Left colon (tissue), 2 donors: ENCODE measurements at places on chromosomes 1 and 21. TPM values are rescaled to one million over a fixed set of nuclear protein-coding genes. Genes with fewer than 3 reads are reported as not detected.

DNA sequence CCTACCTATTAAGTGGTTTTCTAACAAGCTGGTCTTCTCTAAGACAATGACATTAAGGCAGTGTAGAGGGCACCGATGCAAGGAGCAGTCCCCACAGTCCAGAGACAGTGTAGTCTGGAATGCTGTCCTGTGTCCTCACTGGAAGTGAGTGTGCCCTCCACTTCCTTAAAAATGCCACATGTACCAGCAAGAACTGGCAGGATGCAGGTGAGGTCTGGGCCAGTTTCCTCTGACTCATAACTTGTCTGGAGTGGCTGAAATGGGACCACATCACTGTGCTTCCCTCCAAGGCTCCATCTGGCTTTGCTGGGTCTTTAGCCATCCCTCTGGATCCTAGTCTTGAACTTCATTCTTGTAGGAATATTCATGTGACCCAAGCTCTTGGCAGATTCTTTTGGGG lies 170.5 kb upstream of the KIAA0040 start:
- DNase-seq: no peak

- no peak for DNase-seq
These were observed 52.0 kb downstream of the KIF21B start for GRCh38 chr1:200971428-200971903.

- no peak for DNase-seq
These were observed 231.0 kb upstream of the B3GALT2 start for GRCh38 chr1:193417403-193417802.

Gene IL12RB2
- 0.95 TPM for total RNA-seq

- DNase-seq: no peak
These were observed 18.7 kb upstream of the ZBTB21 start for GRCh38 chr21:42028766-42029425.

Gene S100A10
- total RNA-seq: 1,322 TPM

GRCh38 chr1:15540186-15540585 lies 13.5 kb downstream of the DNAJC16 start:
- DNase-seq: no peak

Gene HCN3
- total RNA-seq: 21.5 TPM

DNA sequence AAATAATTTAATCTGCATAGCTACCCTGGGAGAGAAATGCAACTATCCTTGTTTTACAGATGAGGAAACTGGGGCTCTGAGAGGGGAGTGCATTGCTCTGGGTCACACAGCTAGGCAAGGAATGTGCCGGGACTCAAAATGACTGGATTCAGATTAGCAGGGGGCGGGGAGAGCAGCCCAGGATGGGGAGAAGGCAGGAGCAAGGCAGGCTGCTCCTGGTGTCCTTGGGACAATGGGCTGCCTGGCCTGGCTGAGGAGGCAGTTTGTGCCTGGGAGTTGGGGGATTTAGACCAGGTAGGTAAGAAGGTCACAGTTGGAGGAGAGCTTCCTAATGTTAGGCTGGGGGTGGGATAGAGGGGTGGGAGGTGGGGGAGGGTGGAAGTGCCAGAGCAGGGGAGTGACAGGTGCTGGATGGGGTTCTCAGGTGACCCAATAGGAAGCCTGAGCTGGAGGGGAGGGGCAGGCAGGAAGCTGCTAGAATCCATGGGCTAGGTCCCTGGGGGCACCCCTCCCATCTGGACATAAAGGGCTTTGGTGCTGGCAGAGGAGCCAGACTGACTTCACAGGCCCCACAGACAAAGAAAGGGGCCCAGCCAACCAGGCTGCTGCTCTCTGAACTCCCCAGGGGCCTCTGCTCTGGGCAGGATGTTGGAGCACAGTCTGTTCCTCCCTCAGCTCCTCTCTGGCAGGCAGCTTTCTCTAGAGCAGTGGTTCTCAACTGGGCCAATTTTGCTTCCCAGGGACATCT lies 29.0 kb downstream of the TRIM62 start:
- DNase-seq: peak; percentile 11

Gene SERPINC1
- not detected for total RNA-seq

DNA sequence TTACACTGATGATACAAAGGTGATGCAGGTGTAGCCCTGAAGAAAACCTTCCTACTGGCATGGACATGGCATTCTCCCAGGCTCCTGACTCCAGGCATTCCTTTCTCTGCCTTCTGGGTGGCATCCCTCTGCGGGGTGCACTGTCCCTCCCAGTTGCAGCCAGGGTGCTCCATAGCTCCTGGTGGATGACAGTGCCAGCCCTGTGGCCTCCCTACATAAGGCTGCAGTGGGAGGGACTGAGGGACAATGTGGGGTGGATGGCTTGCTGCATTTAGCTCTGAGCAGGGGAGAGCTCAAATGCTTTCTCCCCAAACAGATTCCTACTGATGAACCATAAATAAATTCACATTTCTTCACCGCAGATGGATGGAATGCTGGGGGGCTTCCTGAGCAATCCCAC lies 97.0 kb upstream of the GJB5 start:
- DNase-seq: no peak

Gene SPSB1
- total RNA-seq: 30.3 TPM

- DNase-seq: no peak
These were observed 140.7 kb upstream of the WNT4 start for GRCh38 chr1:22283596-22283995.

Gene KRTAP12-2
- not detected for total RNA-seq

GRCh38 chr1:166843769-166844596 lies 4.7 kb downstream of the POGK start:
- DNase-seq: no peak

DNA sequence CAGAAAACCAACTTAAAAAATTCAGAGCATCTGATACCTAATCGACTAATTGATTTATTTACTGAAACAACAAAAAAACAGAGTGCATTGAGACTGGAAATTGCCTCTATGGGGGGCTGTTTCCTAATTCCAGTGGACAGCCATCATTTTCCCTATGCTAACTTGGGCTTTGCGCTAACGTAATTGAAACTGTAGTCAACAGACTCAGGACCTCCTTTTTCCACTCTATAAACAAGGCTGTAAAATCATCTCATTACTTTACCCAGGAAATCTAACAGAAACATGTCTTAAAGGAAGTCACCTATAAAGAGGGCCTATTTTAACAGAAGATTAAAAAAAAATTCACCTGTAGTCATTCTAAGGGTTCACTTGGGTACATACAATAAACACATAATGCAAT lies 2.1 kb downstream of the ERG start:
- no peak for DNase-seq

Gene ADGRB2
- total RNA-seq: 0.89 TPM

DNA sequence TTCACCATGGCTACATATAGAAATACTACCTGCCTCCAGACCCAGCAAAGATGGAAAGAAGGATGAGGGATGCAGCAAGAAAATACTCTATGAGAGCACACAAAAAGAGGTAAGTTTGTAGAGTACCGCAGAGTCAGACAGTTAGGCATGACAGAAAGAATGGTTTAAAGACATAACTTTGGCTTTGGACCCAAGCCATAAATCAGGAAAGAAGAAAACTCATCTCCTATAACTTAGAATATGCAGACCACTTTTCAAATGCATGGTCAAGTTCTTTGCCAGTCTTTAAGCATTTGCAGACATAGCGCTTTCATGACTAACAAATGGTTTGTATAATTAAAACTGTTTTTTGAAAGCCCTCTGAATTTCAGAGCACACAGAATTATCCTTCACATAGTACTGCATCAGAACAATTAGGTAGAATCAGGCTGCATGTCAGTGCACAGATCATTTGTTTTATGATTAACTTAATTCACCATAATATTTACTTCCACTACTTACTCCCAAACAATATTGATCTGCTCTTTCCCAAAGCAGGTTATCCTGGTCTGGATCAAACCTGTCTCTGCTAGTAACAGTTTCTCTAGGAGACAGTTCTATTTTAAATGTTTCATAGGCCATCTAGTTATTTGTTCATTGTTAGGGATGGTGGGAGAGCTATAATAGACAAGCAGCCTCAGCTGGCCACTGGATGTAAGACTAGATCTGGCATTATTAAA lies 280.7 kb upstream of the NR5A2 start:
- no peak for DNase-seq

DNA sequence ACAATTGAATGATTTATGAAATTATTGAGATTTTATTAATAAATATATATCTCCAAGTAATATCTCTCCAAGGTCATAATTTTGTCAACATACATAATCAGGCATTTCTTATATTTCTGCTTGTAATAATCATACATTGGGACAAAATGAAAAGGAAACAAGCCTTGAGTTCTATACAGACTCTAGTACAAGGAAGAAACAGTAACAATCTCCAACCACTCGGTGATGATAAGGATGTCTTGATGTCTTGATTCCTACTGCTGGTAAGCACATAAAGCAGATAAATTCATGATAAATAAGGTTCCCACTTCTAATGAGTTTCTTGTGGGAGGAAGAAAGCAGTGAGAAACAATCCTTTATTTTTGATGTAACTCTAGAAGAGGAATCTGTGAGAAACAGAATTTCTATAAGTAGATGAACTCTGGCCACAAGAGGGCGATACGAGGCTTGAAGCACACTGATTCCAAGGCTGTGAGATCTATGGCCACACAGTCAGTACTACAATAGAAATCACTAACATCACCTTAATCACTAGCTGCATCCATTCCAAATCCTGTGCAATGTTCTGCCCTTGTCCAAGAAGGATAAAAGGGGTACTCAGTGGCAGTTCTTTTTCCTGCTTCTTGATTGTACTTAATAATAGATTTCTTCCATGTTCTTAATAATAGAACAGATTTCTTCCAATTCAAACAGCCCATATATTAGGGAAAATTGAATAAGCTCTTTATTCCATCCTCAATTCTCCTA lies 41.4 kb upstream of the LRRC8B start:
- peak; percentile 86 for DNase-seq

- peak; percentile 15 for DNase-seq
These were observed 125.2 kb upstream of the PTBP2 start for GRCh38 chr1:96596226-96596922.

- no peak for DNase-seq
These were observed 3.7 kb upstream of the FOXO6 start for GRCh38 chr1:41357451-41358101.

DNA sequence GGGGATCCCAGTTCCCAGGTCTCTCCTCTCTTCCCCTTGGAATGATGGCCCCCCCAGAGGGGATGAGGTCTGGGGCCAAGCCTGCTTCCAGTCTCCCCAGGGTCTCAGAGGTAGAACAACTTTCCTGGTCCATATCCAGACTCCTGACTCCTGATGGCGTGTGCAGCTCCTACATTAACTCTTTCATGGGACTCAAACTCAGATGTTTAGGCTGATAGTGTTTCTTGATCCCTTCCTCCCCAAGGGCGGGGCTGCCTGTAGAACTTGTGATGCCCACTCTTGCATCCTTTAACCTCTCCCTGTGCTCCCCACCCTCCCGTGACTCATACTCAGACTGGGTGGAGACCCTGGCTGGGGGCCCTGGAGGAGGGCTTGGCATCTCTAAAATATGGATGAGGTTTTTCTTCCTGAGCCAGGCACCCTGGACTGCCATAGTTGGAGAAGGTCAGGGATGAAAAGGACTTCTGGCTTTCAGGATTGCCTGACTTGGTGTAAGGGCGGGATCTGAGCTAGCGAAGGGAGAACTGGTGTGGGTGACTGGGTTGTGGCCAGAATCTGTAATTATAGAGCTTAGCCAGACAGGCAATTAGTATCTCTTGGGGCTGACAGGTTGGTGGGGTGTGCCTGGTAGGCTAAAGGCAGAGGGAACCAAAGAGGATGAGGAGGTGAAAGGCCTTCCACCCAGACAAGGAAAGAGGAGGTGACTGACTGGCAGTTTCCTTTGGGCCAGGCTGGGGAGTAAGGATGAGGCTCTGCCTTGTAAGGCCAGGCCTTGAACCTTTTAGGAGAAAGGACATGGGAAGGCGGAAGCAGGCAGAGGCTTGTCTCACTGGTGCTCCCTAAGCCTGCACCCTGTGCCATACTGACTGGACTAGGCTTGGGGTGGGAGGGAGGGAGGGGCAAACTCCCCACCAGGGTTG lies 1.5 kb downstream of the ATP8B2 start:
- DNase-seq: no peak

- no peak for DNase-seq
These were observed 56.9 kb downstream of the SLC45A1 start for GRCh38 chr1:8374812-8375211.

DNA sequence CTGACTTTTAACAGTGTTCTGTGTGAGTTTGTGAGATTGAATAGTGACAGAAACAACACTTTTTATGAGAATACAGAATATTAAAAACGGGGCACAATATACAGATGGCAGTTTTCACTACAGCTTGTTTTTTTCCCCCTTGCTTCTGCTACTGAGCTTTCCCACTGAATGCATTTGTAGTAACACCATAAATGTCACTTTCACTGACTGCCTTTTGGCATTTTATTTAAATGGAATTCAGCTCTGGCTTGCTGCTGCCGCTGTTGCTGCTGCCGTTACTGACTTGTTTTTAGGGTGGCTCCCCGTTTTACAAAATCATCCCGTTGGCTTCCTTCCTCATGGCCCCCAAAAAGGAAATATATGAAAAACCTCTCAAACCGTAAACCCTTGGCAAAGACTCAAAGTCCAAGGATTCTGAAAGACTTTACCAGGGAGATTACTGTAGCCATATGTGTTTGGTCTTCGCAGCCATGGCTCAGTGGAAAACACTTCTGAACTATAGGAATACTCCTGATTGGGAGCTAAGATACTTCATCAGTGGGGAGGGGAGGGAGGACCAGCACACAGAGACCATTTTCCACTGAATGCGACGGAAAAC lies 151.0 kb downstream of the NUF2 start:
- DNase-seq: no peak

Gene CD55
- total RNA-seq: 75.4 TPM

Gene DDR2
- total RNA-seq: 18.7 TPM

Gene FBXO42
- 14.8 TPM for total RNA-seq

Gene CYP4B1
- total RNA-seq: 2.9 TPM

Gene SH2D1B
- 1.1 TPM for total RNA-seq

GRCh38 chr1:42209526-42210251 lies 45.1 kb upstream of the GUCA2A start:
- no peak for DNase-seq

- DNase-seq: no peak
These were observed 411.0 kb downstream of the LMO4 start for GRCh38 chr1:87739704-87740103.

Gene KIF14
- total RNA-seq: 2.0 TPM

DNA sequence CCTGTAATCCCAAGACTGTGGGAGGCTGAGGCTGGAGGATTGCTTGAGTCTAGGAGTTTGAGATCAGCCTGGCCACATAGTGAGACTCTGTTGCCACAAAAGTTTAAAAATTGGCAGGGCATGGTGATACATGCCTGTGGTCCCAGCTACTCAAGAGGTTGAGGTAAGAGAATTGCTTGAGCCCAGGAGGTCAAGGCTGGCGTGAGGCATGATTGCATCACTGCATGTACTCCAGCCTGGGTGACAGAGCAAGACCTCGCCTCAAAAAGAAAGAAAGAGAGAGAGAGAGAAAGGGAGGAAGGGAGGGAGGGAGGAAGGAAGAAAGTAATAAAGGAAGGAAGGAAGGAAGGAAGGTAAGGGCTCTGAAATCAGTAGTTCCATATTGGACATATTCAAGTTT lies 25.0 kb downstream of the GLUL start:
- DNase-seq: no peak

Gene OR2L2
- total RNA-seq: 0.15 TPM

DNA sequence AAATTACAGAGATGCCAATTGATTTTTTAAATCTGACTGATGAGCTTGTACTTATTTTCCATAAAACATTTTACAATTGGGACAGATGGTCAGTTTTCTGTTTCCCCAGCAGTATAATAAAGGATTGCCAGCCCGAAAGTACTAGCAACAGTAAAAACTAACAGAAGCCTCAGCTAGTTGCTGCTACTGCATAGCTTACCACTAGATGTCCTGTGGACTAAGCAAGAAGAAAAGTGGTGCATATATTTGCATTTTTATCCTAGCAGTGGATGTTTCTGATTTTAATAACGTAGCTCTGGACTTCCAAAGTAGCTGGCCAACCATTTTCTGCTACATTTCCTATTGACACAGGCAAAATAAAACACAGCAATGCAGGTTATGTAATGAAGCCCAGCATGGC lies 241.5 kb downstream of the BARHL2 start:
- DNase-seq: no peak
